Amniotic stem cell (primary cell): ENCODE measurements at places on chromosomes 1 and 21.

DNA sequence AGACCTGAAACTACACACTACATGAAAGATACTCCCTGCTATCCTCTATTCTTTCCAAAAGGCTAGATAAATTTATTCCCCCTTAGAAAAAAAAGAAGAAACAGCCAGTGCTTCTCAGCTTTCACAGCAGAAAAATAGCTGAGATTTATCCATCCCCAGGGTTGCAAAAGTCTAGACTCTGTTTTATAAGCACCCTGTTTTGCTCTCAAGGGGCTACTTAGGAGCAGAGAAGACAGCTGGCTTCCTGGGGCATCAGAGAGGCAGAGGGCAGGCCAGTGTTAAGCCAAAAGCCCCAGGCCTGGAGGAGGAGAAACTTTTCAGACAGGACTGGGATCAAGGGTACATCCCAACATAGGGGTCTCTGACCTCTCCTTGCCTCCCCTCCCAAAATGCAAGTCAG is 3.9 kb downstream of the LAMB3 start:
- no peak for DNase-seq

GRCh38 chr1:86448670-86449069 is 20.1 kb upstream of the CLCA1 start:
- no peak for DNase-seq

GRCh38 chr1:71128060-71128459 is 47.2 kb upstream of the ZRANB2 start:
- no peak for DNase-seq

DNA sequence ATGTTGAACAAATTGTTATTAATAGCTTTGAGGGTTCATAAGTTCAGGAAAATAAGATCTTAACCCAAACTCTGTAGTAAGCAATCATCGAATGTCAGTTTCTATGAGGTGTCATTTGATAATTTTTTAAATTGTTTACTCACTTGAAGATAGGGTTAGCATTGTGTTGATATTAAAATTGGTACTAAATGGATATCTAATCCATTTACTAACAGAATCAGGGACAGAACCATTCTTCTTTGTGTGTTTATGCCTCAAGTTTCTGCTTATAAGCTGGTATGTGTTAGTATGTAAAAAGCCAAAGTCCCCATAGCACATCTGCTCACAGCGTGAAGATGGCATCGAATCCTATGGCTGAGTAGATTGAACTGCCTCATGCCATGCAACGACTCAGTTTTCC is 13.4 kb downstream of the DDR2 start:
- DNase-seq: no peak

GRCh38 chr1:165829888-165830287 is 2.5 kb downstream of the UCK2 start:
- no peak for DNase-seq

DNA sequence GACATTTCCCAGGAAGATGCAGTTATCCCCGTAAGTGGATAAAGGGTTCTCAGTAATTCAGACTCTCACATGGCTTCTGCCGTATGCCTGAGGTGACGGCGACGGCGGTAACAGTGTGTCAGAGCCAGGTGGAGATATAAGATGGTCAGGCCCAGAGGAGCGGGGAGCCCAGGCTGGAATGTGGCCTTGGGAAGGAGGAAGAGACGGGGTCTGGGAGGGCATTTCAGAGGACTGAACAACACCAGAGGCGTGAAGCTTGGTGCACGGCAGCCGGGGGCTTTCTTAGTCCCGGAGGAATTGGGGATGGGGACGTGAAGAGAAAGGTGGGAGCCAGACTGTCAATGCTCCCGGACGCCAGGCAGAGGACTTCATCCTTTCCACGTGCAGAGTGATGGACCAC is 1.0 kb downstream of the RER1 start:
- DNase-seq: no peak

GRCh38 chr21:32412162-32413014 is at the start of gene EVA1C:
TSS of gene EVA1C (plus strand) at chr21:32412706. CDS start at chr21:32412854, 148 bp downstream.
- no peak for DNase-seq
